ENCODE measurements at places on chromosomes 12 and 14. TPM values are rescaled to one million over a fixed set of nuclear protein-coding genes. Genes with fewer than 3 reads are reported as not detected.

ZNF891 gene
- 2.3 TPM for total RNA-seq

RNASE3 gene
- not detected for total RNA-seq

SDR9C7 gene
- total RNA-seq = not detected

CLEC9A gene
- total RNA-seq = not detected

FGF6 gene
- not detected for total RNA-seq

FAM90A1 gene
- total RNA-seq = not detected

CLEC4C gene
- not detected for total RNA-seq

COQ10A gene
- 16.0 TPM for total RNA-seq

DNA sequence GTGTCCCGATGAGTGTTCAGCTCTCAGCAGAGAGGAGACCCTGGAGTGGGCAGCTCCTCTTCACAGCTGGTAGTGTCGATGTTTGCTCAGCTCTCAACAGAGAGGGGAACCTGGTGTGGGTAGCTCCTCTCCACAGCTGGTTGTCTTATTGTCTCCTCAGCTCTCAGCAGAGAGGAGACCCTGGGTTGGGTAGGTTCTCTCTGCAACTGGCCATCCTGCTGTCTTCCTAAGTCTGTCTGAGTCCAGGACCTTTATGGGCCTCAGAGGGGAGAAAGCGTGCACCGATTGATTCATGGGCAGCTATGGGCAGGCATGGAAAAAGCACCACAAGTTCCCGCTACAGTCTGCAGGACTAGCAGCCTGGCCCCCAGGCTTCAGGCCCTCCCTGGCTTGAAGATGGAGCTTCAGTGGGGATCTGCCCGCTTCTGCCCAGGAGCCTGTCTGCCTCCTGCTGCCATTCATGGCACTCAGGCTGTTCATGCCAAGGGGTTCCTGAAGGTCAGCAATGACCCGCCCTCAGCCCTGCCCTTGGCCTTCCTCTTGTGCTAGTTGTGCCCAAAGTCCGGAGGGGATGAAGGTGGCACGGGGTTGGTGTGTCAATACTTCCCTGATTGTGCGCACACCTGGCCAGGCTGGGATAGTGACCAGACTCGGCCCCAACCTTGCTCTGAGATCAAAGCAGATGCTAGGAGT, 224.2 kb downstream of the KCNC2 start:
- H3K27me3 ChIP-seq = no peaks in the 10 kb centered on the region
- no peak for DNase-seq
- no peaks in the 10 kb centered on the region for H3K36me3 ChIP-seq
- no peaks in the 10 kb centered on the region for H3K4me1 ChIP-seq
- H3K4me3 ChIP-seq = no peak overlapping the region

DNA sequence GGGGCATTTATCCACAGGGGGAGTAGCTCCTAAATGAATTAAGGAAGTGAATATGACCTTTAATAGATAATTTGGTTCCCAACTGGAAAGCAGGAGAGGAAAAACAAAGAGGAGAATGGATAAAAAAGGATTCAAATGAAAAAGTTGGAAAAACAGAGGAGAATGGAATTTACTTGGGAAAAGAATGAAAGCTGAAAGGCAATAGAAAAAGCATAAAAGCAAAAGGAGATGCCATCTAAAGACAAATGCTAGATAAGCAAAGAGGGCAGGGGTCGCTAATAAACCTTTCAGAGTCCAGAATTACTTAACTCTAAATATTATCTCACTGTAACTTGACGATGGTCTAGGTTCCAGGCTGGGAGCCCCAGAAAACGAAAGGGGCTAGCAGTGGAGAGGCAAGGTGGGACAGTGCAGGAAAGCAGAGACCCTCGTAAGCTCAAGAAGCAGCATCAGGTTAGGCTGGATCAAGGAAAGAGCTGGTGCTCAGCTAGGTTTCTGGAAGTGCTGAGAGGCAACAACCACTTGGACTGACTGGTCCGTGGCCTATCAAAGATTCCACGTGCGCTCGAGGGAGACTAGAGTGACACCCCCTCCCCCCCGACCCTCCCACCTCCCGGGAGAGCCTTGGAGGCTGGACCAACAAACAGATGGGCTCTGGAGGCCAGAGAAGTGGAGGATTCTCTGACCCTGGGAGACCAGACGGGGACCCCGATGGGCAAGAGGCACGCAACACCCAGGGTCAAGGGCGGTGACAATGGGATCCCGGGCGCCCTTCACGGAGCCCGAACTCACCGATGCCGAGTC, 1.2 kb downstream of the SLC2A13 start:
- DNase-seq = no peak
- no peak overlapping the region for H3K27ac ChIP-seq
- H3K4me1 ChIP-seq = peaks cover 35% of the 10 kb centered on the region
- H3K36me3 ChIP-seq = no peaks in the 10 kb centered on the region
- H3K27me3 ChIP-seq = peaks cover 9% of the 10 kb centered on the region

- H3K27me3 ChIP-seq = no peaks in the 10 kb centered on the region
- DNase-seq = no peak
- no peak overlapping the region for H3K27ac ChIP-seq
- H3K4me3 ChIP-seq = no peak overlapping the region
These were observed 2.8 kb upstream of the ACADS start for GRCh38 chr12:120722784-120723183.

- H3K27me3 ChIP-seq = no peaks in the 10 kb centered on the region
- no peak for DNase-seq
- H3K4me1 ChIP-seq = no peaks in the 10 kb centered on the region
- no peaks in the 10 kb centered on the region for H3K36me3 ChIP-seq
- H3K4me3 ChIP-seq = no peak overlapping the region
- no peak overlapping the region for H3K27ac ChIP-seq
These were observed 136.3 kb downstream of the TPH2 start for GRCh38 chr12:72074956-72075355.

GRCh38 chr12:113837528-113838296, 128.4 kb downstream of the RBM19 start:
- DNase-seq = no peak
- no peaks in the 10 kb centered on the region for H3K4me1 ChIP-seq
- H3K36me3 ChIP-seq = no peaks in the 10 kb centered on the region
- no peak overlapping the region for H3K27ac ChIP-seq
- no peak overlapping the region for H3K4me3 ChIP-seq

DNA sequence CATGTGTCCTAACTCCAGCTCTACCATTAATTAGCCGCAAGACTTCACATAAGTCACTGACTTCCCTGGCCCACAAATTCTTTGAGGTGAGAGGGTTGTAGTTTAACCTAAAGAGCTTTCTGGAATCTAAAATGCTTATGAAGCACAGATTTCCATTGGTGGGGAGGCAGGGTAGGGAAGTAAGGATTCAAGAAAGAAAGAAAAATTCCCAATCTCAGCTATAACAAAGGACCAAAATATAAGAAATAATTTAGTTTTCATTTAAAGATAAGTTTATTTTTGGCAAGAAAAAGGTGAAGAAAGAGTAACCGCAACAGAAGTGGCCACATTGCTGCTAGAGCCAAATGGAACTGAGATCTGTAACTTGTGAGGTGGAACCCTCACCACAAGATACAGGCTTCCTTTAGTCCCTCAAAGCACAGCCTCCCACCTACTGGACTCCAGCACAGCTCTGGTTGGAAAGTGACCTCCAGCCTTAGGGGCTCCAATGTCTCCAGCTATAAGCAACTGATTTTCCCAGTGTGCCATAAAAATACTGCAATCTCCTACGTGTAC, 23.6 kb downstream of the DAD1 start:
- peaks cover 91% of the 10 kb centered on the region for H3K4me1 ChIP-seq
- peak; percentile 65 for DNase-seq
- H3K4me3 ChIP-seq = peak overlapping the region; percentile 45
- no peaks in the 10 kb centered on the region for H3K27me3 ChIP-seq
- peak overlapping the region; percentile 94 for H3K27ac ChIP-seq
- peaks cover 38% of the 10 kb centered on the region for H3K36me3 ChIP-seq

GRCh38 chr14:104973135-104973384, 5.1 kb downstream of the AHNAK2 start:
- no peak overlapping the region for H3K4me3 ChIP-seq
- no peak overlapping the region for H3K27ac ChIP-seq
- no peak for DNase-seq
- H3K36me3 ChIP-seq = no peaks in the 10 kb centered on the region
- peaks cover 10% of the 10 kb centered on the region for H3K4me1 ChIP-seq

DNA sequence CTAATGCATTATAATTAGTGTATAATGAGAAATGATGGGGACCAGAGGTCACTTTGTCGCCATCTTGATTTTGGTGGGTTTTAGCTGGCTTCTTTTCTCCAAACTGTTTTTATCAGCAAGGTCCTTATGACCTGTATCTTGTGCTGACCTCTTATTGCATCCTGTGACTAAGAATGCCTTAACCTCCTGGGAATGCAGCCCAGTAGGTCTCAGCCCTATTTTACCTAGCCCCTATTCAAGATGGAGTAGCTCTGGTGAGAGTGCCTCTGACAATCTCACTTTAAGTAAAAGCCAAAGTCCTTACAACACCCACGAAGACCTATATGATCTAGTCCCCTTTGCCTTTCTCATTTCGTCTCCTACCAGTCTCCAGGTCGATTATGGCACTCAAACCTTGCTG, 28.3 kb upstream of the STRAP start:
- no peak for DNase-seq
- no peak overlapping the region for H3K27ac ChIP-seq
- no peaks in the 10 kb centered on the region for H3K36me3 ChIP-seq
- H3K4me3 ChIP-seq = no peak overlapping the region
- H3K27me3 ChIP-seq = peaks cover 19% of the 10 kb centered on the region
- H3K4me1 ChIP-seq = no peaks in the 10 kb centered on the region

DNA sequence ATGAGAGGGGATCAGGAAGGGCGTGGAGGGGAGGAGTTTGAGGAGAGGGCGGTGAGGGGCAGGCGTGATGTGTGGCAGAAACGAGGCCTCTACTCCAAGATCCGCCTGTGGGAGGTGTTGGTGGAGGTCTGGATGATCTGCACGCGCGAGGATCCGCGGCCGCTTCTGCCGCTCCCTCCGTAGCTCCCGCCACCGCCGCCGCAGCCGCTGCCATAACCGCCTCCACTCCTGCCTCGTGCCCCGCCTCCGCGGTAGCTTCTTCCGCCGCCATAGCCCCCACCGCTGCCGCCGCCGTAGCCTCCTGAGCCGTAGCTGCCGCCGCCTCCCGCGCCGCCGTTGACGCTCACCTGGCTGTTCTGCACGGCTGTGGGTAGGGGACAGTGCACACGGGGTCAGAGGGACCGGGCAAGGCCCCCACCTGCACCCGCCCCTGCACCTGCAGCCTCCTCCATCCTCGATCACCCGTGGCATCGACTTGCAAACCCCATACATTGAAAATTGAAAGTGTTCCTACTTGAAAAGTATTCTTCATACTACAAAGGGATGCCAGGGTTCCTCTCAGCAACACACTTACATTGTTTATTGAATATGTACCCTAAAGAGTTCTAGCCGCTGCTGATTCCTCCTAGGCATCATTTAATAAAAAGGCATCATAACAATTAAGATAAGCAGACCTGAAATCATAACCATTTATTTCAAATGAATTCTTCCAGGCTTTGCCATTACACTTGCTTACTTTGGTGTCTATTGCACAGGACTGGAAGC, 11.1 kb upstream of the KRT1 start:
- no peaks in the 10 kb centered on the region for H3K36me3 ChIP-seq
- H3K27ac ChIP-seq = no peak overlapping the region
- H3K4me1 ChIP-seq = peaks cover 11% of the 10 kb centered on the region
- peak overlapping the region; percentile 8 for H3K4me3 ChIP-seq

DNA sequence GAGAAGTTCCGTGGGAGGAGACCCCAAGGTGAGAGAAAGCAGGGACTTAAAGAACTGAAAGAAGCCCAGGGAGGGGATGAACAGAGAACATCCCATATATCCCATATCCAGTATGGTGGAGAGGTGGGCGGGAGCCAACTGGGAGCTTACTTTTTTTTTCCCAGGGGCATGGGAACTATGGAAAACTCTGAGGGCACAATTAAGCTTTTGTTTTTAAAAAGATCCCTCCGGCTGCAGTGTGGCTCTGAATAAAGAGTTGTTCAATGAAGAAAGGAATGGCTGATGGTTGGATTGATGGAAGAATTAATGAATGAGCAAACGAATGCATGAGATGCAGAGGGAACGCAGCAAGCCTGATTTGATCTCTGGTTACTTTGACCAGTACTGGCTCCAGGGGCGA, 12.6 kb downstream of the NTF3 start:
- H3K27me3 ChIP-seq = no peaks in the 10 kb centered on the region
- no peaks in the 10 kb centered on the region for H3K4me1 ChIP-seq
- DNase-seq = no peak
- H3K36me3 ChIP-seq = no peaks in the 10 kb centered on the region

All from activated CD8-positive, alpha-beta memory T cell treated with anti-CD3 and anti-CD28 coated beads, Interleukin-2, amount 10 ng/mL, durations not matched to agents 7 days and 5 days (primary cell).